ENCODE measurements at places on chromosomes 5 and 9.
A peak's percentile ranks its signal among the peaks of the same experiment; 100 is the strongest.

DNA sequence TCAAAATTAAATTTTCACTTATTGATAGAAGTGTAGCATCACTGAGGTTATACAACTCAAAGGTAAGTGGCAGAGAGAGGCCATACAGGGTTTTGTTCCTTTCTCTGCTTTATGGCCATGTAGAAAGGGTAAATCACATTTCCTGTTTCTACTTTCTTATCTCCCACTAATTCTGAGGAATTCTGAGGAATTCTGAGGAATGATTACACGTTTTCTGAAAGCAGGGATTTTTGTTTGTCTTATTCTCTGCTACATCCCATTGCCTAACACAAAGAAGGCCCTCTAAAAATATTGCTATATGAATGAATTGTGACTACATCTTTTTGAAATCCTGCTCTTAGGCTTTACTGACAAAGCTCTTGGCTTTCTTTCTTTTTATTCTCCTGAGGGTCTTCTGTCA is 516.9 kb upstream of the ZNF608 start:
- peak; percentile 0 for DNase-seq

GRCh38 chr5:133925866-133926488 is 42.4 kb downstream of the C5orf15 start:
- peak; percentile 96 for DNase-seq

GRCh38 chr9:14133394-14133793 is 180.5 kb downstream of the NFIB start:
- DNase-seq, result no peak

DNA sequence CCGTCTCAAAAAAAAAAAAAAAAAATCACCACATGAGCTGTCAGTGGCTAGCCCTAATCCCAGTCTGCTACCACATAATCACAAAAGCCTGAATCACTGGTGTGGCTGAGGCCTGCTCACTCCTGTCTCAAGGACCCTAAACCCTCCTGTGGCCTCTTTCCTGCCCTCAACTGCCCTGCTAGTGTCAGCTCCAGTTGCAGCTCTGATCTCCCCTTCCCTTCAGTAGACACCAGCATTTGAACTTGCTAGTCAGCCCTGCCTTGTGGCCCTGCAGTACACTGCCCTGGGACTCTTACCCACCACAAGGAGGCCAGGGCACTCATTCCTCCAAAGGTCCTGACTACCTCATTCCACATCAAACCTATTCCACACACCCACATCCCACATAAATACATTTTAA is 9.5 kb upstream of the P4HA2 start:
- no peak for DNase-seq

- DNase-seq, result peak; percentile 25
Measured at GRCh38 chr5:43773478-43773844, 170.5 kb downstream of the NNT start.

DNA sequence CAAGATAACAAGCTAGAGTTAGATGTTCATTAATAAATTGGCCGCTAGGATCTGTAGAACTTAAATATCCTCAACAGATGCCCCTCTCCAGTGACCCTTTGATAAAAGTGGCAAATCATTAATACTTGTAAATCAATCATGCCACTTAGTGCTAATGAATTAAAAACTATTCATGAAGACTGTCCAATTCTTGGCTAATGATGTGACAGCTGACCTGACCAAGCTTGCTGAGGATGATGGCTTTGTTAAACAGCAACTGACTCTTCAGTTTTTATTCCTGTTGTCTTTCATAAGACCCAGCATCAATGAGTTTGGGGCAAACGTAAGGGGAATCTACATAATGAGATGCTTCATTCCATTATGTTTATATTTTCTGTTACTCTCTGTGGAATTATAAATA is 396.8 kb upstream of the NMUR2 start:
- no peak for DNase-seq

DNA sequence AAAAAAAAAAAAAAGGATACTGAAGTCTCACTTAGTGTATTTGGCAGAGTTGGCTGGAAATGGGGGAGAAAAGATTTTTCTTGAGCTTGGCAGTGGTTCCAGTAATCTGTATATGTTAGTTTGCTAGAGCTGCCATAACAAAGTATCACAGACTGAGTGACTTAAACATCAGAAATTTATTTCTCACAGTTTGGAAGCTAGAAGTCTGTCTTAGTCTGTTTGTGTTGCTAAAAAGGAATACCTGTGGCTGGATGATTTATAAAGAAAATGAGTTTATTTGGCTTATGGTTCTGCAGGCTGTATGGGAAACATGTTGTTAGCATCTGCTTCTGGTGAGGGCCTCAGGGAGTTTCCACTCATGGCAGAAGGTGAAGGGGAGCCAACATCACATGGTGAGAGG is 89.6 kb upstream of the CEP78 start:
- DNase-seq, result no peak

DNA sequence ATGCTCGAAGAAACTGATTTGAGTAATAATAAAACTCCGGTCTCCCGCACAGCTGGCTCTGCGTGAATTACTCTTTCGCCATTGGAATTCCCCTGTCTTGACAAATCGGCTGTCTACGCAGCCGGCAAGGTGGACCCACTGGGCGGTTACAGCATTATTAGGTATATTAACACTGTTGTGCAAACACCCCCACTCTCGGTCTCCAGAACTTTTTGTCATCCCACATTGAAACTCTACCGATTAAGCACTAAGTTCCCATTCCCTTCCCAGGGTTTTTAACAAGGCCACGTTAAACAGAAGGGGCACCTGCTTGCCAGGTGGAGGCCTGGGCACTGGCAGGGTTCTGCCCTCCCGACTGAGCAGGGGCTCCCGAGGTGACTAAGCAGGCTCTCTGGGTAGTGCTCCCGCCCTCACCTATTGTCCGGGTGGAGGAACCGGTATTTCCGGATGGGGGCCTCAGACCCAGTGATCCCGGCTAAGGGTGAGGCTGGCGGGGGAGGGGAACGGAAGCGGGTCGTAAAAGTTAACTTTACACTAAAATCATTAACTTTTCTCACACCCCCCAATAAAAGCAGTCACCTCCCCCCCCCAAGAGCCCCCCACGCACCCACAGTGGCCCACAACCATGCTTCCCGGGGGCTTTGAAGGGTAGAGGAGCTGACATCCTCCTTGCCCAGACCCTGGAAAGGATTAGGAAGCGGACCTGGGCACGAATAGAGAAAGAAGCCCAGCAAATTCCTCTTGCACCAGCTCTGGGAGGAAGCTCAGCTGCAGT is 53.5 kb upstream of the TJP2 start:
- DNase-seq, result peak; percentile 93

- no peak for DNase-seq
Measured at GRCh38 chr9:68506551-68506950, 34.1 kb downstream of the TMEM252 start.

DNA sequence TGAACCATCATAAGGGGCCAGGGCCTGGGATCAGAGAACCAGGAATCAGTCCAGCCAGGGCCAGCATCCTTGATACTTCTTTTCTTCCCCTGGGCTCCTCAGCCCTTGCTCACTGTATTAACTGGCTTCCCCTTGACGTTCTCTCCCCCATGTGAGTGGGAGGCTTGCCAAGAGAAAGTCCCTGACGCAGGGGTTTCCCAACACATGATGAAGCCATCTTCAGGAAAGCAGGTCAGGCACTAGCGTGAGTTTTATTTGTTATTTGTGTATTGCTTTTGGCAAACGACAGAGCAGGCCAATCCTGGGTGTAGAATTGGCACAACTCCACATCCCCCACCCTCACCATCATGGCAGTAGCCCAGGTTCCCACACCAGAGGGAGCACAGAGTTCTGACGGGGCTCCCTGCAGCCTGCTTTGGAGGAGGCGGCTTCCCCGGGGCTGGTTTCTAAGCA is 165.5 kb upstream of the NFIL3 start:
- DNase-seq, result peak; percentile 4

GRCh38 chr9:35341021-35341420 is 148.9 kb upstream of the RUSC2 start:
- DNase-seq, result no peak

- no peak for DNase-seq
Measured at GRCh38 chr5:43275391-43275790, 37.8 kb downstream of the HMGCS1 start.

- DNase-seq, result no peak
Measured at GRCh38 chr5:150263801-150264621, 25.6 kb downstream of the CAMK2A start.

All from trophoblast cell (in vitro differentiated cells and primary cell).